ENCODE measurements at places on chromosomes 2 and 18.

GRCh38 chr2:24012521-24013188 is 2.8 kb downstream of the MFSD2B start:
- DNase-seq: no peak

DNA sequence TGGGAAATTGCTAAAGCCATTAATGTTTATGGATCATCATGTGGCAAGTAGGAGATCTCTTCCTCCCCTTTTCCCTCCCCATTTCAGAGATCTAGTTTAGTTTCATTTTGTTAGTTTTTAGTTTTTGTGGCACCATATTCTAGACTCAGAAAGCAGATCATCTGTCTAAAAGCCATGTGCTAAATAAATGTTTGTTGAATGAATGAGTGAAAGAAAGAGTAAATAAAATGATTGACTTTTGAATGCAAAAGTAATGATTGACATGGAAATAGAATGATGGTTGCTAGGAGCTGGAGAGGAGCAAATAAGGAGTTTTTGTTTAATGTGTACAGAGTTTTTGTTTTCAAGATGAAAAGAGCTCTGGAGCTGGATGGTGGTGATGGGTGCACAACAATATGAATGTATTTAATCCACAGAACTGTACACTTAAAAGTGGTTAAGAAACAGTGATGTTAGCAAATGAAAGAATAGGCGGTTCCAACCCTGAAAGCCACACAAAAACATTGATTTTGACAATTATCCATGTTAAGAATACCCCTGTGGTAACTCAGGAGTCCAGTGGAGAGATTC is 23.6 kb downstream of the TMEM178A start:
- no peak for DNase-seq

DNA sequence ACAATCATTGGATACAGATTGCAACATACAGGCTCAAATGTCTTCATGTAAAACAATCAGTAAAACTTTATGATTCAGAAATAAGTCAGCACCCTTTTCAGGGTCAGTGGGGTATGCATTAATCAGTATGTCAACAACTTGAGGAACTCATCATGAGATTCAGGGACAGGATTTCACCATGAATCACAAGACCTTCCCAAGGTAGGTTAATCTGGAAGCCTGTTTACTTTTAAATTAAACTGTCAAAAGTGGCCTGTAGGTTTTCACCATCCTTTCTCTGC is 104.8 kb downstream of the SP100 start:
- peak; percentile 70 for DNase-seq

- DNase-seq: no peak
Measured at GRCh38 chr2:177241711-177242120, 22.8 kb downstream of the NFE2L2 start.

GRCh38 chr2:2254206-2254605 is 76.9 kb downstream of the MYT1L start:
- no peak for DNase-seq

All from fibroblast of lung (primary cell).